ENCODE measurements at places on chromosomes 12 and 14.

DNA sequence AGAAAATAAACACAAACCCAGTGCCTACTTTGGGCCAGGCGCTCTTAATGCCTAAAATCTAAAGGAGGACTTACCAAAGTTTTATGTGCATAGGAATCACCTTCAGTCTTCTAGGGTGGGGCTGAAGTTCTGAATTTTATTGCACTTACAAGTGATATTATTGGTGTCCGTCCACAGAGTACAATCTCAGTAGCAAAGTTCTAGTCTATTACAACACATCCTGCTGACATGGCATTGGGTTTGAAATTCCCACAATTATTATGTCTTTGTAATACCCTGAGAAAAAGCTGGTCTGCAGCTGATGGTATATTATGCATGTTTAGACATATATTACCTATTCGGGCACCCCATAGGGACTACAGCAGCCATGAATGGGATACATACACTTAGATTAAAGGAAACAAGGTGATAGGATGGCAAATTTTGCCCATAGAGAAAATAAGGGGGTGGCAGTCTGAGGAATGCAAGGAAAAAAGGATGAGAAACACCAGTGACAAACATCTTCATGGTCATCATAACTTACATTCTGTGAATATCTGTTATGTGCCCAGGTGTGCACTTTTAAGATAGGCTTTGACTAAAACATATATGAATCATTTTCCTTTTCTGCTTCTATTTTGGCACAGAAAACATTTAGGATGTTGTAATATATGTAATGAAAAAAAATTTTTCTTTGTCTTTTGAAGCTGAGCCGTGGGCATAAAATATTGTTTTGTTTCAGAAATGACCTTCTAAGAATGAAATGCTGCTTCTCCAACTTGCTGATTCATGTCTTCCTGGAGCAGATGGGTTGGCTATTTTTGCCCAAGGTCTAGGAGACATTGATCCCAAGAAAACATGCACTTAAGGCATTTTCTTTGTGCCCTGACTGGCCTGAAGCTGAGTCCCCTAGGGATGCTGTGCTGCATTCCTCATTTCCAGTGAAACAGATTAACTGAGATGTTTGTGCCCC is 27.2 kb upstream of the ALG10 start:
- no peak overlapping the region for H3K27ac ChIP-seq
- H3K36me3 ChIP-seq = no peaks in the 10 kb centered on the region
- H3K4me1 ChIP-seq = no peaks in the 10 kb centered on the region
- DNase-seq = no peak
- H3K27me3 ChIP-seq = no peaks in the 10 kb centered on the region

DNA sequence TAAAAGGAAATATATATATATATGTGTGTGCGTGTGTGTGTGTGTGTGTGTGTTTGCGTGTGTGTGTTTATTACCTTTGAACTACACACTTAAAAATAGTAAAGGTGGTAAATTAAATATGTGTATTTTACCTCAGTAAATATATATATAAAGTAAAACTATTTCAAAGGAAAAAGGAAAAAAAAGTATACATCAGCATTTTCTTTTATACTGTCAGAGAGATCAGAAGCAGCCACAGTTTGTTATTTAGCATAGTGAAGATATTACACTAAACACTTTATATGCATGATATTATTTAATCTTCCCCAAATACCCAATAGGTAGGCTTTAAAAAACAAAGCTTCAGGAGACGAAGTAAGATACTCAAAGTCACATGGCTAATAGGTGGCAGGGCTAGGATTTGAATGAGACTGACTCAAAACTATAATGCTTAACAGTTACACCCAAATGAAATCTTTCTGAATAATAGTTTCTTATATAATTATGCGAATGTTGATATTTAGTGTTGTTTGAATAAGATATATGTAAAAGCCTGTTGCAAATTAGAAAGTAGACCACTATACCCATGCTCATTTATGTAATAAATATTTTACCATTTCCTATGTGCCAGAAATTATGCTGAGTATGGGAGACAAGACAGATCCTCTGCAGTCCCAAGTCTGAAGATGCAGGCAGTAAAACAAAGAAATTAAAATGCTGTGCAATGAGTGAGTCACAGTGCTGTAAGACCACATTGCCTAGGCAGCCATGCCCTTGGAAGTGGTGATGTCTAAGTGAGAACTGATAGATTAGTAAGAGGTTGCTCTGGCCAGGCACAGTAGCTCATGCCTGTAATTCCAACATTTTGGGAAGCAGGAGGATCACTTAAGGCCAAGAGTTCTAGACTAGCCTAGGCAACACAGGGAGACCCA is 66.1 kb downstream of the PDZRN4 start:
- no peak overlapping the region for H3K27ac ChIP-seq
- no peak for DNase-seq
- H3K4me1 ChIP-seq = no peaks in the 10 kb centered on the region
- no peaks in the 10 kb centered on the region for H3K27me3 ChIP-seq
- no peak overlapping the region for H3K4me3 ChIP-seq

DNA sequence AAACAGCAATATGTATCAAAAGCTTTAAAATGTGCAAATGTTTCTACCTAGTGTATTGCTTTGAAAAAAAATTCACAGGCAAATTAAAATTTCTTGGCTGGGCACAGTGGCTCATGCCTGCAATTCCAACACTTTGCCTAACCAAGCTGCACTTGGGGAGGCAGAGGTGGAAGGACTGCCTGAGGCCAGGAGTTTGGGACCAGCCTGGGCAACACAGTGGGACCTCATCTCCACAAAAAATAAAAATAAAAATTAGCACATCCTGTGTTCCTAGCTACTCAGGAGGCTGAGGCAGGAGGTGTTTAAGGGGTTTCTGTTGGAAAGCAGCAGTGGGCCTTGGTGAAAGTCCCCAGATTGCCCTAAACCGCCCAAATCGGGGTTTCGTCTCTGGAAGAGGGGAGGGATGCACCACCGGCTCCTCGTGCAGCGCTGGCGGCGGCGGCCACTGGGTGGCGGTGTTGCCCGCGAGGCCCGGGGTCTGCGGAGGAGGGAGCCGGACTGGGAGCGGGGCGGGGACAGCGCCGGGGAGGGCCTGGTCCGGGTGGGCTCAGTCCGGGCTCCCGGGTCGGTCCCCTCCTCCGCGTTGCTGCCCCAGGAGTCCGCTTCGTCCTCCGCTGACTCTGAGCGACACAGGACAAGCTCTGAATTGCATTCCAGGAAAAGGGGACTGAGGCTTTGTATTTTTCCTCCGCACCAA is 265.6 kb downstream of the AACS start:
- peaks cover 6% of the 10 kb centered on the region for H3K4me1 ChIP-seq
- H3K36me3 ChIP-seq = no peaks in the 10 kb centered on the region
- DNase-seq = peak; percentile 80
- H3K4me3 ChIP-seq = peak overlapping the region; percentile 29
- peaks cover 47% of the 10 kb centered on the region for H3K27me3 ChIP-seq

DNA sequence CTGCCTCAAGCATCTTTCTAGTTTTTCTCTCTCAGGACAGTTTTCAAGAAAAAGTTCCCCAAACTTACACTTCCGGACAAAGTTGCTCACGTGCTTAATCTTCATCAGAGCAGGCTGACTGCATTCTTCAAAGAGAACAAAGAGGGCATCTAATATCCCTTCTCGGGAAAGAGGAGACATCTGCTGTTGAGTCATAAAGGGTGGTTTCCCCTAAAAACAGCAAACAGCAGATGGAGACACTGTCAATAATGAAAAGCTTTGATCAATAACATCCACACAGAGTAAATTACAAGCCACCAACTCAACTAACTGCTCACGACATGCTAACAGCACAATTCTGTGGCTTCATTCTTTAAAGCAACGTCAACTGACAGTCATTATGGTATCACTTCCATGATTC is 8.1 kb downstream of the CIT start:
- H3K36me3 ChIP-seq = no peaks in the 10 kb centered on the region
- H3K27ac ChIP-seq = no peak overlapping the region
- no peak for DNase-seq
- H3K27me3 ChIP-seq = no peaks in the 10 kb centered on the region

DNA sequence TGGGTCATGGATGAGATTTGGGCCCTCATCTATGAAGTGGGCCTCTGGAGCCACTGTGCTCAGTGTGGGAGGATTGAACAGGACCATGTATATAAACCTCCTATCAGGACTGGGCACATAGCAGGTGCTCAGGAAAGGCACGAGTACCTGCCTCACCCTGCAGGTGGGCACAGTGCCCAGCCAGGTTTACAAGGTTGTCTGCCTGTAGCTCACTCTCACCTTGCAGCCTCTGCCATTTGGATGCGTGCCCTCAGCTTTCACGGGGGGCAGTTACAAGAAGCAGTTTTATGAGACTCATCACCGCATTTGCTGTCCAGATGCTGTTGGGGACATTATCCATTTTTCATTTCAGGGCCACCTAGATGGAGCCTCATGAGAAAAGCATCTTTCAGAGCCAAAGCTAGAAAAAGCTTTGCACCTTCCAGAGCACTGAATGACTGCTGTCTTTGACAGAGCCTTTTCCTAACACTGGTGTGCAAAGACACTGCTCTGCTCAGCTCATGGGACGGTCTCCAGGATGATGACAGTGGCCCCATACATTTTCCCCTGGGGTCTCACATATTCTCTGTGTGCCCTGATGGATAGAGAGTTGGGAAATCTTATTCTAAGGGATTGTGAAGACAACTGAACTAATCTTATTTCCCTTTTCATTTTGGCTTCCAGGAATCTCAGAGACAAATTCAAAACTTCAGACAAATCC is 327.5 kb upstream of the RTL1 start:
- H3K27me3 ChIP-seq = no peaks in the 10 kb centered on the region
- DNase-seq = no peak
- H3K4me3 ChIP-seq = no peak overlapping the region
- no peaks in the 10 kb centered on the region for H3K4me1 ChIP-seq
- no peaks in the 10 kb centered on the region for H3K36me3 ChIP-seq
